Right atrium auricular region (tissue), 2 donors: ENCODE measurements at places on chromosomes 5 and 9. TPM values are rescaled to one million over a fixed set of nuclear protein-coding genes. Genes with fewer than 3 reads are reported as not detected.

Gene TMEM215
- total RNA-seq, result not detected

Gene MYOZ3
- 3.5 TPM for total RNA-seq

Gene GADD45G
- total RNA-seq, result 294 TPM

Gene SH2D3C
- 11.5 TPM for total RNA-seq

Gene GPRIN1
- 0.79 TPM for total RNA-seq

DNA sequence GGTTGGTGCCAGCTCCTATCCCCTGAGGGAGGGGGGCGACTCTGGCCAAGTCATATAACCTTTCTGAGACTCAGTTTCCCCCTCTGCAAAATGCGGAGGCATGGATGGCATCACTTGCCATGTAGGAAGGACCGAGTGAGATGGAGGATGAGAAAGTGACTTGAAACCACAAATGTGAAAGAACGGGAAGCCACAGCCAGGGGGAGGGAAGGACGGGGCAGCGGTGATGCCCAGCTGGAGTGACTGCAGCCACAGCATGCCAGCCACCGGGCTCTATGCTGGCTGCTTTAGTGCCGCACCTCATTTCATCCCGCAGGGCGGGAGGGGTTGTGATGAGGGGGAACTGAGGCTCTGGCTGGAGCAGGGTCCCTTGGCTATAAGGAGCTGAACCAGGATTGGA, 74.5 kb downstream of the HMCN2 start:
- H3K27ac ChIP-seq, result no peak overlapping the region
- H3K27me3 ChIP-seq, result no peaks in the 10 kb centered on the region
- no peak for DNase-seq
- H3K36me3 ChIP-seq, result no peaks in the 10 kb centered on the region
- no peaks in the 10 kb centered on the region for H3K4me1 ChIP-seq
- no peak overlapping the region for H3K4me3 ChIP-seq

- peak overlapping the region; percentile 33 for H3K27ac ChIP-seq
- no peak for DNase-seq
These were observed 107.6 kb downstream of the LURAP1L start for GRCh38 chr9:12882430-12882829.

DNA sequence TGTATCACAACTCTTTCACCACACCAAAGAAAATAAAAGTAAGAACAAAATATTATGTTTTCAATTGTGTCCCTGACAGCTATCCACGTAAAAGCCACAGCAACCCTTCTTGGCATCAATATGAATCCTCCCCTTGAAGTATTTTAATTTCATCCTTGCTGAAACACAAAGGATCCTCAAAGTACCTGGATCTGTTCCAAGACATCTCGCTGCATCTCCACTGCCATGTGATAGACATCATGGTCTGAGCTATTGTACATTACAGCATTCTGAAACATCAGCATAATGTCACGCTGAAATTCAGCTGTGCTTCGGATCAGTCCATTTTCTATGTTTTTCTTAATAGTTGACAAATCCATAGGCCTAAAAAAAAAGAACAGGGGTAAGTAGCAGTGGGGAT, 17.7 kb downstream of the BRD8 start:
- peaks cover 96% of the 10 kb centered on the region for H3K36me3 ChIP-seq
- H3K27ac ChIP-seq, result no peak overlapping the region
- no peaks in the 10 kb centered on the region for H3K27me3 ChIP-seq
- no peaks in the 10 kb centered on the region for H3K4me1 ChIP-seq

DNA sequence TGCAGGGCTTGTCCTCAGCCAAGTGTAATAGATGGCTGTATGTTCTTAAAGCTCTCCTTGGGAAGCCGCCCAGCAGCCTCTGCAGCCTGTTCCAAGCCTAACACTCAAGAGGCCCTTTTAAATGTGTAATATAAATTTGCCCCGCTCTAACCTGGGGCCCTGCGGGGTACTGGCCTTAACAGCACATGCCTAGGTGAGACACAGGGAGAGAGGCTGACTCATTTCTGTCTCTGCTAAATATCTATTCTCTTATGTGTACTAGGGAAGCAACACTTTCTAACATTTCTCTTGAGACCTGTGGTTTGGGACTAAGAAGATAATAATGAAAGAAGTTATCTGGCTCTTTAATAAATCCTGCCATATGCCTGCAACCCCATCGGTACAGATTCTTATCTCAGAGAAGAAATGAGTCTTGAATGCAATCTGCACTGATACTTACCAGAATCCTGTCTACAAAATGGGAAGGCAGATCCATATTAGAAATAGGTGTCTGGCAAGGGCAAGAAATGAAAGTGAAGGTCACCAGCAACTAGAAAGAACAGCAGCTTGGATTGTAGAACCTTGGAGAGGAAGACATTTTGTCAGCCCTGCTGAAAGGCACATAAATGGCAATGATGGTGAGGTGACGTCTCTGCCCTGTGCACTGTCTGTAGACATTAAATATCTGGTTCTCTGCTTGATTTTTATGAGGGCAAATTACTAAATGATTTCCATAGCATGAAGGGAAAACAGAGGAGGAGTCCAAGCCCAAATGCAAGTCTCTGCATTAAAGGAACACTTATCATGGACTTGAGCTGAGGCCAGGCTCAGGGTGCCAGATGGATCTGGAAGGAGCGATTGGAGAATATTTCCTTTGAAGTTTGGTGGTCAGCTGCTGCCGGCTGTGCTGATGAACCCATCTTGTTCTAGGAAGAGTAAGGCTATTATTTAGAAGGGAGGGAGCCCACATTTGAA, 14.5 kb upstream of the TGFBI start:
- no peak overlapping the region for H3K27ac ChIP-seq
- no peak for DNase-seq
- H3K4me1 ChIP-seq, result no peaks in the 10 kb centered on the region
- no peak overlapping the region for H3K4me3 ChIP-seq
- no peaks in the 10 kb centered on the region for H3K27me3 ChIP-seq

GRCh38 chr5:68110264-68110663, 105.3 kb upstream of the PIK3R1 start:
- no peaks in the 10 kb centered on the region for H3K36me3 ChIP-seq
- no peak overlapping the region for H3K27ac ChIP-seq
- no peaks in the 10 kb centered on the region for H3K4me1 ChIP-seq
- DNase-seq, result no peak
- H3K4me3 ChIP-seq, result no peak overlapping the region

DNA sequence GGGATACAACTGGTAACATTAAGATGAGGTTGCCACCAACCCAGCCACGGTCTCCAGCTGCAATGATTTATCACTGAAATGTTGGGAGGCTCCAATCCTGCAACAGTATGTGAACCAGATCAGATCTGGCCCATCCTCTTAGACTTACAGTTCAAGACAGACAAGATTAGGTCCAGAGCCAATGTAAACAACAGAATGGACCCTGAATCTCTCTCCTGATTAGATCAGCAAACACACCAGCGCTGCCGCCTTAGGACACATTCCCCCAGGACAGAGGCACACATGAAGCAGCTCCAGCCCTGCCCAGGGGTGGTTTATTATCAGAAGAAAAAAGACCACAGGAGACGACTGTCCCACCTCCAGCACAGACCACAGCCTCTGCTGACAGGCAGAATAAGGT, 82.1 kb downstream of the SLIT3 start:
- no peak for DNase-seq
- H3K27ac ChIP-seq, result no peak overlapping the region
- no peak overlapping the region for H3K4me3 ChIP-seq
- no peaks in the 10 kb centered on the region for H3K27me3 ChIP-seq
- no peaks in the 10 kb centered on the region for H3K36me3 ChIP-seq

- no peak for DNase-seq
- H3K27me3 ChIP-seq, result no peaks in the 10 kb centered on the region
These were observed 608 bp downstream of the ELOVL7 start for GRCh38 chr5:60843386-60843935.

GRCh38 chr5:78326930-78327329, 32.4 kb upstream of the AP3B1 start:
- H3K27ac ChIP-seq, result no peak overlapping the region
- DNase-seq, result no peak
- no peaks in the 10 kb centered on the region for H3K4me1 ChIP-seq
- H3K4me3 ChIP-seq, result no peak overlapping the region

DNA sequence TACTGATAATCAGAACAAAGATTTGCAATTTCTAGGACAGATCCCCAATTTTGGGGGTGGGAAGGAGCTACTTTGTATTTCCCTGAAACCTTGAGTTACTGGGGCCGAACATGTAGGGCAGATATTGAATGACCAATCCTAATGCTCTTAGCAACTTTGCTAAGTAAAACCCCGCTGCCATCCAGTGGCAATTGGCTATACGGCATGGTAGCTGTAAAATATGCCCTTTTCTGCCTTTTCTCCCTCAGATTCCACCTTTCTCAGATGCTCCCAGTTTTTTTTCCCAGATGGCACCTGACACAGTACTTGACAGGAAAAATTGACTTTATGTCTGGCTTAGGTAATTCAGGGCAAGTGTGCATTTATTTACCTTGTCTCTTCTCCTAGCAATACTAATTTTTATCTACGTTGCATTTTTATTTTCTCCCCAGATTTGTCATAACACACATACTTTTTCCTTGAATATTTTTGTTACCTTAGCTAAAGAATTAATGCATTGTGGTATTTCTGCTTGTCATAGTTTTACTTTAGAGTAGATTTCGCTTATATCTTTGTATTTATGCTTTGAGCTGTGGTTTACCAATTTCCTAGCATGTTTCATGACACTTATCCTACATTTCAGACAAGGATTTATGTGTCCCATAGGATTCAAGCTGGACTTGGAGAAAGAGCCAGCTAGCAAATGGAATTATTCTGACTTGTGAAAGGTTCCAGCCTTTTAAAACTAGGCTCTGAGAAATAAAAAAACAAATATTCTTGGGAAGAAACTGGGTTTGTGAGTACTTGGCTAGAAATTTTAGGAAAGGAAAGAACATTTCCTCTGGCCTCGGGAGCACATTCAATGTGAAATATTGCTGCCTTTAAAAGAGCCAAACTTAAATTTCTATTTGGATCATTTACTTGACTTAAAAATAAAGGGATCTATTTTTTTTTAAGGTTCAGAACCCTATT, 37.4 kb downstream of the PIK3R1 start:
- no peak overlapping the region for H3K4me3 ChIP-seq
- H3K36me3 ChIP-seq, result no peaks in the 10 kb centered on the region
- H3K27me3 ChIP-seq, result no peaks in the 10 kb centered on the region
- H3K27ac ChIP-seq, result peak overlapping the region; percentile 81

DNA sequence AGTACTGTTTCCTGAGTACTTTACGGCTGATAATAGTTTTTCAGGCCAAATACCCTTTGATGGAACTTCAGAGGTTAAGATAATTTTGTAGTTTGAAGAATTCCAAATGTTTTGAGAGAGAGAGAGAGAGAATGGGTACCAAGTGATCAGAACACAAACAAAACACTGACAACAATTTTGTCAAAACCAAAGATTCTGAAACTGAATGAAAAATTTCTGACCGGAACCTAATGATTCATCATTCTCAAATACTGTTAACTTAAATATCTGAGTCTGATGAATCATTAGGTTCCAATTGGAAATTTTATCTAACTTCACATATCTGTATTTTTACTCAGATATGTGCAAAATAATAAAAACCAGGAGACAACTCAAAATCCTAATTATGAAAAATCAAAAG, 4.0 kb downstream of the LMBRD2 start:
- H3K36me3 ChIP-seq, result no peaks in the 10 kb centered on the region
- no peaks in the 10 kb centered on the region for H3K27me3 ChIP-seq
- H3K4me3 ChIP-seq, result no peak overlapping the region

GRCh38 chr5:32233220-32233695, 59.1 kb upstream of the GOLPH3 start:
- peaks cover 54% of the 10 kb centered on the region for H3K36me3 ChIP-seq
- no peak for DNase-seq
- no peak overlapping the region for H3K4me3 ChIP-seq
- H3K27ac ChIP-seq, result peak overlapping the region; percentile 16

DNA sequence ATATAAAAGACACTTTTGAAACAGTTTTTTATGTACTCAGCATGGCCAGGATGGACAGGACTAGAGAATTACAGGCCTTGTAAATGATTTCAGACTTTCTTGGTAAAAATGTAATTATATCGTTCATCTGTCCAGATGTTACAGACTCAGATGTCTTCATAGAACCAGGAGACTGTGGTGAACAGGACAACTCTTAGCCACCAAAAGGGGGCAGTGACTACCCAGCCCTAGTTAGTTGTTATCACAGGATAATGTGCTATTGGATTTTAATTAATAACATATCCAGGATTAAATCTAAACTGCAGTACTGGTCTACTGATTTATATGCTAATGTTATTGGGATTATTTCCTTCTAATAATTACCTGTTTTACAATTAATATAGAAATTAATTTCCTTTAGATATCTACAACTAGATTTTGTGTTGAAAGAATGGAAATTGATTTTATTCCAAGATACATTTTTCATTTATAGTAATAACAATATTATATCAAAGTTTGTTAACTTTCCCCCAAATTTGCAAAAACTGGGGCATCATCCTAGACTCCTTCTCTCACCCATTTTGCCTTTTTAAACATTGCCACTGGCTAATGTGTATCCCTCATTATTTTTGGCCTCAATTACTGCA, 99.4 kb downstream of the MTREX start:
- no peak overlapping the region for H3K27ac ChIP-seq
- H3K4me1 ChIP-seq, result no peaks in the 10 kb centered on the region
- no peaks in the 10 kb centered on the region for H3K27me3 ChIP-seq
- H3K36me3 ChIP-seq, result peaks cover 32% of the 10 kb centered on the region
- H3K4me3 ChIP-seq, result no peak overlapping the region
- no peak for DNase-seq

DNA sequence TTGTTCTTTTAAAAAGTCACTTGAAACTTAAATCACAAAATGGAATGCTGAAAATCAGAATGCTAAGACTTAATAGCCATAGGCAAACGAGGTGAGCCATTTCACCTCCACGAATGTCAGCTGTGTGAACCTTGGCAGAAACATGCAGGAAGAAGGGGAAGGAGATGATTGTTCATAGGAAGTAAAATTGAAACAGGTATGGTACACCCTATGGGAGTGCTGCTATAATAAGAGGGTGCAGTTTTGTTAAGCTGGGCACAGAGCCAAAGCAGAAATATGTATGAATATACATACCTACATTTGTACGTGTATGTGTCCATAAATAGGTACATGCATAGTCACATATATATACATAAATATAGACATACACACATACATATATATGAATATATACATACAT, 51.0 kb upstream of the SPINK5 start:
- H3K4me3 ChIP-seq, result no peak overlapping the region
- DNase-seq, result no peak
- H3K27me3 ChIP-seq, result no peaks in the 10 kb centered on the region
- H3K27ac ChIP-seq, result no peak overlapping the region
